Stimulated activated CD4-positive, alpha-beta T cell treated with anti-CD3 and anti-CD28 coated beads, Interleukin-15, amount 100 ng/mL, for 48 hours (primary cell): ENCODE measurements at places on chromosomes 5 and 9.

DNA sequence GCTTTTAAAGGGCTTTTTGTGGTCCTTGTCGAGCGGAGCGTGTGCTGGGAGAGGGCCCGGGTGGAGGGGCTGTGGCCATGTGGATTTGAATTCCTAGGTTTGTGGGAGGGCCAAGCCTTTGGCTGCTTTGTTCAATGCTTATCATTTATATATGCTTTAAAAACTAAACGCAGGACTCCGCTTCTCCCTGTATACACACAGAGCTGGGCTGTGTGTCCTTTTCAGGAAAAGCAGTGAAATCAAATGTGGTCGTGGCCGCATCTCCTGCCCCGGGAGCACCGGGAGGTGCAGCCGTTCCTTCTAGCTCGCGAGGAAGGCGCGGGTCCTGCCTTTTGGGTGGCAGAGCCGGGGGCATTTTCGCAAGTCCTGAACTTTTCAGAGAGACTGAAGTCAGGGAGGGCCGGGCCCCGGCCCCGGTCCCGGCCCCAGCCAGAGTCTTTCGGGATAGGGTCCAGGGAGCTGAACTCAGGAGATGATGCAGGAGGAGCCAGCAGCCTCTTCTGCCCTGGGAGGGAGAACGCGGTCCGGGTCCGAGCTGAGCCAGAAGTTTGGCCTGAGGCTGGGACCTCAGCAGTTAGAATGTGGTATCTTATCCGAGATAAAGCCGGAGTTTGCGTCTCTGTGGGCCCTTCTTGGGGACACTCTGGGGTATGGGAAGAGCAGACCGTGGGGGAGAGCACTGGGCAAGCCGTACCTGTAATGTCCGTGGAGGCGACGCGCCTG, 158.8 kb downstream of the C9orf152 start:
- no peak for DNase-seq

DNA sequence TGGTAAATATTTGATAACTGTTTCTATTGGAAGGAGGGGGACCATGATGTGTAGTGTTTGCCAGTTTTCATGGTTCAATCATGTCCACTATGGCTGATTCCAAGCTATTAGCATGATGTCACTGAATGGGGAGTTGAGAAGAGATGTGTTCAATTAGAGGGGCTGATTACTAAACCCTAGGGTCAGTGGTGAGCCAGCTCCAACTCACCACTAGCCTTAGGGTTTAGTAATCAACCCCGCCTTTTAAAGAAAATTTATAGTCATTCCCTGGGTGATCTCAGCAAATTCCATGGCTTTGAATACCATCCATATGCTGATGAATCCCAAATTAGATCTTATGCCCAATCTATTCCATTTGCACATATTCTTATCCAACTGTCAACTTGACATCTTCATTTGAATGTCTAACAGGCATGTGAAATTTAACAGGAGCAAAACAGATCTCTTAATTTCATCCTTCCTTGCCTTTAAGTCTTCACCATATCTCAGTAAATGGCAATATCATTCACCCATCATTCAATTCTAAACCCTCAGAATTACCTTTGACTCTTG, 98.8 kb downstream of the GCNT1 start:
- no peak for DNase-seq

DNA sequence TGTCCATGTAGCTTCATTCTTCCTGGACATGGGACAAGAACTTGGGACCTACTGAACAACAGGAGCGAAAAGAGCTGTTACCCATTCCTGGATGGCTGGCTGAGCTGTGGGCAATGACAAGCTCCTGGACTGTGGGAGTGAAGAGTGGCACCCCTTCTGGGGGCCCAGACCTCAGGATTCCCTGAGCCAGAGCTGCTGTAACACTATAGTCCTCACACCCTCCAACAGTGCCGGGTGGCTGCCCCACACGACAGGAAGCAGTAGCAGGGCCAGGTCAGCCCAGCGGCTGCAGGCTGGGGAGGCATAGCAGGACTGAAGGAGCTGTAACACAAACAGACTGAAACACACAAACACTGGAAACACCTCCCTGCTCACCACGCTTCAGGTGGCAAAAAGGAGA, 169.7 kb upstream of the IRX2 start:
- DNase-seq = no peak

GRCh38 chr5:135141303-135142268, 107.6 kb upstream of the PITX1 start:
- DNase-seq = no peak

GRCh38 chr5:34690301-34690700, 34.2 kb downstream of the RAI14 start:
- no peak for DNase-seq

GRCh38 chr9:6134661-6135180, 80.9 kb upstream of the IL33 start:
- no peak for DNase-seq

DNA sequence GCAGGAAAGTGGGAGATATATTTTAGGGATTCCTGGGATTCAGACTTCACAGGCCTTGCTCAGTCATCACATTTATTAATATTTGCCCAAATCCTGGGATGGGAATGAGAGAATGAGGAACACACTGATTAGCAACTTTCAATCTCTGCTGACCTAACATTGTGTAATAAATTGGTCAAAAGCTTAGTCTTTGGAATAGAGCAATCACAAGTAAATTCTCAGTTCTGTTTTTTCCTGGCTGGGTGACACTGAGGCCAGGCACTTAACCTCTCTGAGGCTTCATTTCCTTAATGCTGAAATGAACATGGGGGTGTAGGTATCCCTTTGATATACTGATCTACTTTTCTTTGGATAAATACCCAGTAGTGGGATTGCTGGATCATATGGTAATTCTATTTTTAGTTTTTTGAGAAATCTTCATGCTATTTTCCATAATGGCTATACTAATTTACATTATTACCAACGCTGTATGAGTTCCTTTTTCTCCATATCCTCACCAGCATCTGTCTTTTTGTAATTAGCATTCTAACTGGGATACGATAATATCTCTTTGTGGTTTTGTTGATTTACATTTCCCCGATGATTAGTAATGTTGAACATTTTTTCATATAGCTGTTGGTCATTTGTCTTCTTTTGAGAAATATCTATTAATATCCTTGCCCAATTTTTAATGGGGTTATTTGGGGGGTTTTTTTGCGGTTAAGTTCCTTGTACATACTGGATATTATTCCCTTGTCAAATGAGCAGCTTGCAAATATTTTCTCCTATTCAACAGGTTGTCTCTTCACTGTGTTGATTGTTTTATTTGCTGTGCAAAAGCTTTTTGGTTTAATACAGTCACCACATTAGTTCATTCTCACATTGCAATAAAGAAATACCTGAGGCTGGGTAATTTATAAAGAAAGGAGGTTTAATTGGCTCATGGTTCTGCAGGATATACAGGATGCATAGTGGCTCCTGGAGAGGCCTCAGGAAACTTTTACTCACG, 36.8 kb upstream of the NIPBL start:
- DNase-seq = no peak

- no peak for DNase-seq
Measured at GRCh38 chr5:39713250-39713916, 288.6 kb upstream of the DAB2 start.
